GM13977 (cell line): ENCODE measurements at places on chromosomes 16 and 17.

GRCh38 chr17:33987162-33987561, 267.9 kb upstream of the CCL2 start:
- no peak for DNase-seq

DNA sequence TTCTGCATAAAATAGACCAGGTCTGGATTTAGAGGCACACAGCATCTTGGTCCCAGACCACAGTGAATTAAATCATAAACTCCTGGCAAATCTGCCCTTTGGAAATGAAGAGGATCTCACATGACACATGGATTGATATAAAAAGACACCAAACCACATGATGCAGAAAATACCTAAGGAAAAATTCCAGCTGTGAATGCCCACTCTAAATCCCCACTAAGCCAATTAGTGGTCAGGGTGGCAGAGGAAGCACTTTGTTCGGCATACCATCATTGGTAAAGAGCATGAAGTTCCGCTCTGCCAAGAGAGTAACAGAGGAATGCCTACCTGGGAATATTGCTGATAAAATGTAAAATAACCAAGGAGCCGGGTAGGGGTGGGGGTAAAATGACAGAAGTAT, 32.4 kb upstream of the NOL11 start:
- DNase-seq = no peak

DNA sequence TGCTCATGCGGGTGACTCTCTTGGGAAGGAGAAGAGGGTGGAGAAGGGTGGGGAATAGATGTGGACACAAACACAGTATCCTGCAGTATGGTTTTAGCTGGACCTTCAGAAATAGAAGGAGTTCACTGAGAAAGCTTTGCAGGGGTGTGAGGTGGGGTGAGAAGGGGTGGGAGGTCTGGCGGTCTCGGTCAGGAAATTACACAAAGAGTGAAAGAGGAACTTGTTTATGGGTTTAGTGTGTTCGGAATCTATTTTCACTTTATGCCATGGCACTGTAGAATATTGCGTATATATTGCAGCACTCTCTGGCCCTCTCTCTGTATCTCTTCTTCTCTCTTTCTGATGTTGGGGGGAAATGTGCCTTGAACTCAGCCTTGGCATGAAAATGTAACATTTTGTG, 148.2 kb upstream of the GOT2 start:
- DNase-seq = peak; percentile 41

DNA sequence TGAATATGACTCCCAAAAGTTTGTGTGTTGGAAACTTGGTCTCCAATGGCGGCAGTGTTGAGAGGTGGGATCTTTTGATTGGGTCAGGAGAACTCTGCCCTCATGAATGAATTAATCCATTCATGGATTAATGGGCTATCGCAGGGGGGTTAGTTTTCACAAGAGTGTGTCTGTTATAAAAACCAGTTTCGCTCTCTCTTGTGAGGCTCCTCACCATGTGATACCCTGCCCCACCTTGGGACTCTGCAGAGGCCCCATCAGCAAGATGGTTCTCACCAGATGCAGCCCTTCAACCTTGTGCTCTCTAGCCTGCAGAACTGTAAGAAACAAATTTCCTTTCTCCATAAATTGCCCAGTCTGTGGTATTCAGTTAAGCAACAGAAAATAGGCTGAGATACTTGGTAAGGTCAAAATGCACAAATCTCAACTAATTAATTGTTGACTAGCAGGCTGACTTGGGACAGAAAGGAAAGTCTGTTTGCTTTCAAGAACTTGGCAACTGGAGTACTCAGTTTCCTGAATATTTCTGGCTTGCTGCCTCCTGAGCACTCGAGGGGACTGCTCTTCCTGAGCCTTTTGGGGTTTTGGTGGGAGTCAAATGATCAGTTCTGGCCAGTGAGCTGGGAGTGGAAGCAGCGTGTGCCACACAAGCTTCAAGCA, 13.8 kb upstream of the CCL17 start:
- no peak for DNase-seq

DNA sequence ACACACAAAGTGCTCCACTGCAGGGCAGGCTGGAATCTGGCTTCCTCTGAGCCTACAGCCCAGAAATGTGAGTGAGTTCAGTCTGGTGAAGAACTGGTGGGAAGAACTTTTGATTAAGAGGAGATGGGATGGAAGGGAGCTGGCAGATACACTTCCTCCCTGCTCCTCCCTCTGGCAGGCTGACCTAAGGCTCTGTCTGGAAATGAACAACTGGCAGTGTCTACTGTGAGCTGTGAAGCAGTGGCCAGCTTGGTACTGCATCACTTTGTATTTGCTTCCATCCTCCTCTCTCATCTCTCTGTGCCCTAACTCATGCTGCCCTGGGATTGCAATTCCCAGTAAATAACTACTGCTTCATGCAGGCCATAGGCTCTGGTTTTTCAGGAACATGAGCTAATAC, 45.6 kb downstream of the MAF start:
- DNase-seq = no peak

DNA sequence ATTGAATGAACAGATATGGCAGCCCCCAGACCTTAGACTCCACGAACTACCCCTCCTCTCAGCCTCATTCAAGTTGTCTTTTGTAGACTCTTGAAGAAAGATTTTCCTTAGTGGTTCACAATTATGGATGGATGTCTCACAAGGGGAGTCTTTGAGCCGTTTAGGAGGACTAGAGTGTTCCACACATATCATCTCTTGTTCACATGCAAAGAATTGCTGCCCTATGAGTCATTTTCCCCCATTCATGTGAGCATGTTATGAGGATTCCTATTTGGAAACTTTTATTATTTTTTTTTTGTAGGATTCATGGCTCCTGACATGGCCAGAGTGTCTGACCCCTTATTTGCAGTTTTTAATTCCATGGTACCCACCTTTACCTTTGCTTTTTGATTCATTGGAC, 237.1 kb downstream of the SHISA9 start:
- no peak for DNase-seq

DNA sequence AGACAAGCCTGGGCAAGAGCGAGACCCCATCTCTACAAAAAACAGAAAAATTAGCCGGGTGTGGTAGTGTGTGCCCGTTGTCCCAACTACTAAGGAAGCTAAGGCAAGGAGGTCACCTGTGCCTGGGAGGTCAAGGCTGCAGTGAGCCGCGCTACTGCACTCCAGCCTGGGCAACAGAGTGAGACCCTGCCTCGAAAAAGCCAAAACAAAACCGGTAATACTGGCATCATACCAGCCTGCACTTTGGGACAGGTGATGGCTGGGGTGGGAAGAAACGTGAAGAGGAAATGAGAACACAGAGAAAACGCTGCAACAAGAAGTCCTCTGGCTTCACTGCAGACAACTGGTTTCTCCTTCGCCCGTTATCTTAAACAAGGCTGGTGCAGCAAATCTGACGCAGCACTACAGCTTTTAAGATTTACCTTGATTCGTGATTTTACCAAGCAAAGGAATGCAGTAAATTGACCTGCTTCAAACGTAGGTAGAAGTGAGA, 725 bp upstream of the CASC3 start:
- no peak for DNase-seq

DNA sequence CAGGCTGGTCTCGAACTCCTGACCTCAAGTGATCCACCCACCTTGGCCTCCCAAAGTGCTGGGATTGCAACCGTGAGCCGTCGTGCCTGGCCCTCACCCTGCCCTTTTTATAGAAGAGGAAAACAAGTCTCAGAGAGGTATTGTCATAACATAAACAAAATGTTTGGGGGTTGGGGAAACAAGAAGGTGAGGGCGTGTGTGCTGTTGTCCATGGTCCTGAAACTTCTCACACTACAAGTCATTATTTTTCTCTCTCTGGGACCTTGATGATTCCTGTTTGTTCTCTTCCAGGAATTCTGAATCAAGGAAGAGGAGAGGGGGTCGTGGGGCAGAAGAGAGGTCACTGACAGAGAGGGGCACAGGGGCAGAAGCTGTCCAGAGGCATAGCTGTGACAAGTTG, 160.2 kb upstream of the LHX1 start:
- DNase-seq = no peak

- DNase-seq = no peak
These were observed 2.3 kb downstream of the ORC6 start for GRCh38 chr16:46691726-46692125.

DNA sequence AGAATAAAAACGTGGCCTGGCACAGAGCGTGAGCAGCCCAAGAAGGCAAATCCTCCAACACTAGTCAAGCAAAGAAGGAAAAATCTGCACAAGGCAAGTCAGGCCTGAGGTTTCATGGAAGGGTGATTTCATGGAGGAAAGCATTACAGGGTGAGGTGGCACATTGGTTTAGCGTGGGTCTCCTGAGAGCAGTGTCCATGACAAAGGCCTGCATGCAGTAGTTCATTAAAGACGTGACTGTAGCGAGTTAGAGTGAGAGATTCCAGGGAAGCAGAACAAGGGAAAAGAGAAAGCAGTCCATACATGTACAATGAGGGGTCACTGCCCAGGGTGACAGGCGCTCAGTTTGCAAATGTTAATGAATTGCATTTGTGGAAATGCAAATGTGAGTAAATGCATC, 285.0 kb upstream of the ERCC4 start:
- DNase-seq = no peak

DNA sequence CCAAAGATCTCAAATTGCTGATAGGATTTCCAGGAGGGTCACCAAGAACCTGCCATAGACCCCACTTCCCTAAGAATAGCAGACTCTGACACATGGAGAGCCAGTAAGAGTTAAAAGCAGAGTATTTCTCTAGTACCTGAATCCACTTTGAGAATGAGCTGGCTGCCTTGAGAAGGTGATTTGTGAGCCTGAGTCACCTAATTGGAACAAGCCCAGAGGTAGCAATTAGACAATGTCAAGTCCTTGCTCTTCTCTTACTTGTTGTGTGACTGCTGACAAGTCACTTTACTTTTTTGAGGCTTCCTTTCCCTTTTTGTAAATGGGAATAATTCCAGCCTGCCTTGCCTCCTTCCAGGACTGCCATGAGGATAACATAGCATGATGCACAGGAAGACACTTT, 76.1 kb upstream of the ASIC2 start:
- no peak for DNase-seq

GRCh38 chr17:55680686-55681341, 41.9 kb downstream of the TMEM100 start:
- DNase-seq = no peak

DNA sequence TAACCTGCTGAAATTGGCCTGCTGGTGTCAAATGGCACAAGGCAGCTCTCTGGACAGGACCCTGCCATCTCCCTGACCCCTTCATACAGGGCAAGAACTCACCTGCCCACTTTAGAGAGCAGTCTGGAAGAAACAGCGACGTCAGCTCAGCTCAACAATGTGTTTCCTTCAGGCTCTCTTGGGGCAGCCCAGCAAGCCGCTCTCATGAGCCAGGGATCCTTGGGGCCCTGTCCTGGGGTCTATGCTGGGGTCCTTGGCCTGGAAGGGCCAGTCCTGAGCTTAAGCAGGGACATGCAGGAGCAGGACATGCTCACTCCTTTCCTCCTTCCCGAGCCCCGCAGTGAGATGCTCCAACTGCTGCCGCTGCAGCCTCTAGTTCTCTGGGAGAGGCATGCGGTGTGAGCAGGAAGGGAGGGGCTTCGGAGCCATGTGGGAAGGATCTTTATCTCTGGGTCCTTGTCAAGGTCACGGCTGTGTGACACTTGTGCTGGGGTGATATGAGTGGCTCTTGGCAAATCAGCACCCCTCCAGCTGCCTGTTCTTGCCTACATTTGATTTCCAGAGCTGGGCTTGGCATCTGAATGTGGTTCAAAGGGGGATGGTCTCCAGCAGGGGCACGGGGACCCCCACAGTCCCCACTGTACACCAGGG, 3.4 kb downstream of the C1QTNF1 start:
- no peak for DNase-seq

DNA sequence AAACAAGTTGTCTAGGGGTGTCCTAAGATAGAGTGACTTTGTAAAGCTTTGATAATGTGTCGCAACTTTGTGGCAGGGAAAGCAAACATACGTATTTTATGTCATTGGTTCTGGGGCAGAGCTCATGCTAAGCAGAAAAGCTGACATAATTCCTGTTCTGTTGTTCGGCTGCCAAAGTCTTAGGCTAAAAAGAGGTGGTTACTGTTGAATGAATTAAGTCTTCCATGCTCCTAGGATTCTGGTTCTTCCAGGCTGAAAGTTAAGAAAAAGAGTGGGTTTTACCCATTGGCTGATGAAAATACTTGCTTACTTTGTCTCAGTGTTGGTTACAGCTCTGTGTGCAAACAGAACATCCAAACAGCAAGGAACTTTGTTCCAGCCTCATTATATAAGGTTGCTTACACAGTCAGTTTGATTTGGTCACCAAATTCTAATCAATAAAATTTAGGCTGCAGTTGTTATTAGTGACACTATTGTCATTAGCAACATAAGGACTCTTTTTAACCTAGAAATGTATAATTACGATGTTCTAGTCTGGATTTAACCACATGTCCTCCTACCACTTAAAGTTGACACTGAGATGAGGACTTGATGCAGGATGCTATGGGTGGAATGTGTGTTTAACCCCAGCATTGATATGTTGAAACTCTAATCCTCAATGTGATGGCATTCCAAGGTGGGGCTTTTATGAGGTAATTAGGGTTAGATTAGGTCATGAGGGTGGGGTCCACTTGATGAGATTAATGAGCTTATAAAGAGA, 114.0 kb upstream of the GOT2 start:
- no peak for DNase-seq

DNA sequence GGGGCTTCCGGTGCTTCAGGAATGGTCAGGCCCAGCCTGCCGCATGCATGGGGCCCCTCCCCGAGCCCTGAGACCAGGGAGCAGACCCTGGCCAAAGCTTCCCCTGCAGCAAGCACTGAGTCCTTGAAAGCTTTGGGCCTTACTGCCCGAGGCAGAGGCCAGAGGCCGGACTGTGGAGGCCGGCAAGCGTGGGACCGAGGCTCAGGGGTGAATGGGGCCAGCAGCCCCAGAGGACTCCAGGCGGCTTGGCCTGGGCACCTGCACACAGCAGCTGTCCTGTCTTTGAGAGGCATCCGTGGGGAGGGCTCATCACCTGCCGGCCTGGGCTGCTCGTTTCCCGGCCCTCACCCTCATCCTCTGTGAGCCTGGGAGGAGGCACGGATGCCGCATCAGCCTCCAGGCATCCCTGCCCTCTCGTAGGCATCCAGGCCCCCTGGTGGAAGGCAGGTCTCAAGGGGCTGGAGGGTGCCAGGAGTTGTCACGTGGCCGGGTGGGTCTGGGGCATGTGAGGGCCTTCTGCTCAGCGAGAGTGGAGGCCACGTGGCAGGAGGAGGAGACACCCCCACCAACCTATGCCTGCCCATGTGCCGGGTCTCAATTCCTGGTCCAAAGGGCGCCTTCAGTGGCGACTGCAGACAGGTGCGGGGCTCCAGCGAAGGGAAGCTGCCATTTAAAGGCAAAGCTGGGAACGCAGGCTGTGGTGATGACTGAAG, 31.4 kb downstream of the CACNA1H start:
- DNase-seq = no peak

GRCh38 chr17:73510981-73511718, 133.1 kb downstream of the SDK2 start:
- DNase-seq = no peak

GRCh38 chr17:49687878-49688491, 10.1 kb upstream of the SPOP start:
- DNase-seq = no peak

- peak; percentile 51 for DNase-seq
These were observed 61.6 kb downstream of the TIMM22 start for GRCh38 chr17:1058423-1059130.
